ENCODE measurements at places on chromosomes 12 and 14.

DNA sequence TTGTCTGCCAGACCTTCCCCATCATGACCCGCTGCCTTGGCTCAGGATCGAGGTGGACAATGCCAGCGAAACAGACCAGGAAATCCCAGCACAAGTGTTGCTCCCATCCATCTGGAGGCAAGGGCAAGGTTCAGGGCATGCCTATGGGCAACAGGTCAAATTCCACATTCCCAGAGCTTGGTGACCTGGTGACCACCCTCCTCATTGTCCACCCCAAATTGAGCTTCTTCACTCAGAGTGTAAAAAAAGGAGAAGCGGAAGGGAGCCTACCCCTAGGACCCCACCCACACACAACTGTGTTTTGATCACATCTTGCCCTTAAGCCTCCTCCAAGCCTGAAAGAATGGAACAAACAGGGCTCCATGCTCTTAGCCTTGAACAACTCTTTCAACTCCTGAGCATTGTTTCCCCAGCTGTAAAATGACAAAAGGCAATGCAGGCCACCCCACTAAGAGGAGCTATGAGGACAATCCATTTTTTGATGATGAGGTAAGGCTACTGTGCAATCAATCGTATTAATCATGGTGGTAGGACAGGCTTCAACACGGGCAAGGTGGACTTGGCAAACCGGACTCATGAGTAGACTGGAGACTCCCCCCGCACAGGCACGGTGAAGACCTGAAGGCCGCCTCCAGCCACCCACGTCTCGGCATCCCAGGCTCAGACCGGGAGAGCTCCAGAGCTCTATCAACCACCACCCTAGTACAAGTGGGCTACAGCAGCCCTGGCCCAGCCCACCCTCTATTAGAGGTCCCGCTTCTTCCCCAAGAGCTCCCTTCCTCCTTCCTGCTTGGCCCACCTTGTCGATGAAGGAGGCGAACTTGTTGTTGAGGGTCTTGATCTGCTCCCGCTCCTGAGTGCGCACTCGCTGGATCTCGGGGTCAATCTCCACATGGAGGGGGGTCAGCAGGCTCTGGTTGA is 866 bp downstream of the KRT79 start:
- DNase-seq = no peak

DNA sequence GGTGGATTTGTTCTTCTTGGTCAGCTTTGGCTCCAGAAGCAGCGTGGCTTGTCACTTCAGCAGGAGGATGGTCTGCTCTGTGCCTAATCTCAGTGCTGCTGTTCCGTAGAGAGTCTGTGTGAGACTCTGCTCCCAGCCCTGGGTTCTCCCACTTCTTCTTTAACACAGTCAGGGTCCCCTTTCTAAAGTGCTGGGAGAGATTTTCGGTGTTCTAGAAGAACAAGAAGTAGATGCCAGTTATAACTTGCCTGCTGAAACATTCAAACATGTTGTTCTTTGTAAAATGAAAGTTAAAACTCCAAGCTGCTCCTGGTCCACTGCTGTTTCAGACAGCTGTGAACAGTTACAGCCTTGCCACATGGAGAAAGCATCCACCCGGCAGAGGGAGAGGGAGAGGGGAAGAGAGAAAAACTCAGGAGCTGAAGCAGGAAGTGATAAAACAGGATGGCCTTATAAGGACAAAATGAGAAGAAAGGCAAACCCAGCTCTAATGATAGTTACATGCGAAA is 55.2 kb upstream of the CERS5 start:
- DNase-seq = no peak

- DNase-seq = no peak
Measured at GRCh38 chr14:76331328-76332011, 44.5 kb upstream of the ESRRB start.

GRCh38 chr12:64170024-64170423 is 52.1 kb downstream of the KICS2 start:
- no peak for DNase-seq

DNA sequence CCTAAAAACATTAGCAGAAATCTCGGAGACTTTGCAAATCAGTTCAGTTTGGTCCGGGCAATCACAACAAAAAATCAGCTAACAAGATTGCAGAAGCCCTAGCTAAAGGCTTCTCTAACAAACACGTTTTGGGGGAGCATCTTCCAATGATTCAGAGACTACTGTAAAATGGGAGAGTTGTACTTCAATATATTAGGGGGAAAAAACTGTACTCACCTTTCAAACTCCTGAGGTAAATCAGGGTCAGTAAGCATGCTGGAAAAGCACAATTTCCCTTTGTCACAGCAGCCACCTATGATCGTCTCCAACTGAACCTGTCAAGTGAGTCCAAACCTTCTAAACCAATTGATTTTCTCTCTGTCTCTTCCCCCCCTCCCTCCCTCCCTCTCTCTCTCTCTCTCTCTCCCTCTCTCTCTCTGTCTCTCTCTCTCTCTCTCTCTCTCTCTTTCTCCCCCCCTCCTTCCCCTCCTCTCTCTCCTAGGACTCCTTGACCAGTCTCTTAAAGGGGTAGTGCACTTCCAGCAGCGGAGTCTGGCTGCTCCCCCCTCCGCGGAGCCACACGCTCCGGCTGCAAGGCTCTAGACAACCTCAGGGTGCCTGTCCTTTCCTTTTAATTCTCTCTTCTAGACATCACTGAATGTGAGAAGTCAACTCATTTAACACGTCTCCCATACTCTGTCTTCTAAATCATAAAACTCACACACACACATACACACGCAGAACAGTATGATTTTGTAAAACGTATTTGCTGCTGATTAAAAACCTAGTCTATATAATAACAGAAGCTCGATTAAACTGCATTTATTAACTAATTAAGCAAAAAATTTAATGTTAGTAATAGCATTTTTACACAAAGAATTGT is at the start of gene SOX5:
Gene SOX5, minus strand, starts transcription at position 323 of the 862 bp plus-strand sequence. Its CDS starts 69 bp downstream, at position 254.
- no peak for DNase-seq

DNA sequence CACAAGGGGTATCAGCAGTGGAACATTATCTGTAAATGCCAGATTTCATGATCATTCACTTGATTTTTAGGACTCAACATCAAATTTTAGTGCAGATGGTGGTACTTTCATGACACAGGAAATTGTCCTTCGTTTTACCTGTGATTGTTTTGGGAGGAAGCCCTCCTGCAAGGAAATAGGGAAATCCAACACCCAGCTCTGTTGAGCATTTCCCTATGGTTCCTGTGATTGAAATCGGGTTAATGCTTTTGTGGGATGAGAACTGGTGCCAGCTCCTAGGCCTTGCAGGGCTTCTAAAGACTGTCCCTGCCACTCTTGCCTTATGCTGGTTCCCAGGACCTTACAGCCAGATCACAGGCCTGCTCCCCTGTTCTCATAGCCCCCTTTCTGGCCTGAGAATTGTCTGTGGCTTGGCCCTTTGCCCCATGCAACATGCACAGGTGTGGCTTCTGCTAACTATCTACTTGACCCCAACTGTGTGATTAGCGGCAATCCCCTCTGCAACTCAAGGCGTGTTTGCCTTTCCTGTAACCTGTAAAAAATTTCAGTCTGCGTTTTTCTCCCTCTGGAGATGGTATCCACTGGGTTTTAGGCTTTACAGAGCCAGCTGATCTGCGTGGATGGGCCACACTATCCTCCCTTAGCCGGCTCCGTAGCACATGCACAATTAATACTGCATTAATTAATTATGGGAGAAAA is 112.5 kb downstream of the ETV6 start:
- no peak for DNase-seq

- DNase-seq = no peak
Measured at GRCh38 chr12:58745348-58746125, 174.8 kb downstream of the LRIG3 start.

- no peak for DNase-seq
Measured at GRCh38 chr12:9361879-9362326, 153.7 kb upstream of the PZP start.

- DNase-seq = no peak
Measured at GRCh38 chr12:28811457-28811856, 337.6 kb upstream of the FAR2 start.

- no peak for DNase-seq
Measured at GRCh38 chr14:68714991-68715924, 77.6 kb downstream of the ZFP36L1 start.

DNA sequence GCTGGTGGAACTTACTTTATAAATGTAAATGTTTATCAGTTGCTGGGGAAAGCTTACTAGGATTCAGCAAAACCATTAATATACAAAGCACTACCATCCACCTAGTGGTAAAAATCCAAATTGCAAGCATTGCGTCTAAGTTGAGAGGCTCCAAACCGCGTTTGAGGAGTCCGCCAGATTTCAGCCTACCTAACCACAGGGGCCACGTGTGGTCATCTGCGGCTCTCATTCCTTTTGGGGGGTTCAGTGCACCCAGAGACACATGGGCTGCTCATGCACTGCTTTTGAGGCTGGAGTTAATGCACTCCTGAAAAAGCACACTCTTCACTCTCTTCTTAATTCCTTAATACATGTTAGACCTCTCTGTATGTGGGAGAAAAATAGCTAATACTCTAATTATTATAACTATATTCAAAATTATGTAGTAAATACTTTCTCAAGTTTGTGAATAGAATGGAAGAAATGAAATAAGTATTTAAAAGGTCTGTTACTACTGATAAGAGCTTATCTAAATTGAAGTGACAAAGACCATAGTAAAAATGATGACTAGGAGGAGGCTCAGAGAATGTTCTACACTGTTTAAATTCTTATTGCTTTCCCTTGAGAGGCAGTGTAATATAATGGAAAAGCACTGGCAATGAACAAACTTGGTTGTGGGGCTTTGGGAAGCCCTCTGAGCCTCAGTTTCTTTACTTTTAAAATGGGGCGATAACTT is 41.4 kb upstream of the MANSC4 start:
- no peak for DNase-seq

DNA sequence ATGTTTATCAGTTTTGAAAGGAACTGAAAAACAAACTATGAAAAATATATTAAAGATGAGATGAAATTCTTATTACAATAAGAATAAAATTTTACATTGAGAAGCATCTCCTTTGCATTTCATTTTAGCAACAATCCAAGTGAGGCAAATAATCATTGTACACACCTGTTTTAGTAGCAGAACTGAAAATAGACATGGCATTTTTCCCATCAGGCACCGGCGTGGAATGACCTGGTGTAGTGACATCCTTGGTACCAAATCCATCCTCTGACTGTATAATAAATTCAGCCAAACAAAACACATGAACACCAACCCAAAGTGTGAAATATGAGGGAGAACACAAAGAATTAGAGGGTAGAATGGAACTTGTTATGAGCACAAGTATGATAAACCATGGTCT is 271.4 kb downstream of the MED13L start:
- no peak for DNase-seq

GRCh38 chr12:45725631-45726602 is 3.6 kb upstream of the ARID2 start:
- DNase-seq = no peak

DNA sequence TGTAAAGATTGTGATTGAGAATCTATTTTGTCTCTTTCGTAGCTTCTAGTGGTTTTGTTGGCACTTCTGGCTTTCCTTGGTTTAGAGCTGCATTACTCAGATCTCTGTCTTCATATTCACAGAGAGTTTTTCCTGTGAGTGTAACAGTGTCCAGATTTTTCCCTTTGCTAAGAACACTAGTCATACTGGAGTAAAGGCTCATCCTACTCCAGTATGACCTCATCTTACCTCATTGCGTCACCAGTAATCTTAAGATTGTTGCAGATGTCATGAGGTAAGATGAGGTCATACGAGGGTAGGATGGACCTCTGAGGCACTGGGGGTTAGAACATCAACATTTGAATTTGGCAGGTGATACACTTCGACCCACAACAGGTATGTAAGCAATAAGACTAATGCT is 461.2 kb downstream of the FLRT2 start:
- no peak for DNase-seq

DNA sequence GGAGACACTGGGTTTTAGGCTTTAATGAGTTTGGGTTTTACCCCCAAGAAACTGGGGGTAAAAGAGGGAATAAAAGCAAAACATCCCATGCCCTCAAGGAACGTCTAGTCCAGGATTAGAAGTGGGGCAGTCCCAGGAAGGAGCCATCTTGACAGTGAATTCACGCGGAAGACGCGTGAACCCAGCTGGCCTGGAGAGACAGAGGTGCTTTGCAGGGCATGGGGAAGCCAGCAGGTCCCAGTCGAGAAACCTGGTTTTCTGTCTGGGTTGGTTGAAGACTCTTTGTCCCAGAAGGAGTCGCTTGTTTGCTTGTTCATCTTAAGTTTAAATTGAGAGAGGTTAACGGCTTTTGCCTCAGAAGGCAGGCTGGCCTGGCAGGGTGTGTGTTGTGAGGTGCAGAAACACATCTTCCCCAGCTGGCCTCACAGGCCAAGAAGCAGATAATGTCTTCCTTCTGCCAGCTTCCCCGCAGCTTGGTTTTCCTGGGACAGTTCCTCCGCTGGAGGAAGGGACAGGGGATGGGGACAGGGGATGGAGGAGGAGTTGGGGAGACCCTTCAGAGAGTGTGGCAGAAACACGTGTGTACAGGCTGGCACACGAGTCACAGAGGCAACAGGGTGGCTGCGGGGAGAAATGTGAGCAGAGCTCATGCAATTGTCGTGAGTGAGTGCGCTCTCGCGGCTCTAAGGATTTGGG is 18.5 kb upstream of the CD9 start:
- no peak for DNase-seq

DNA sequence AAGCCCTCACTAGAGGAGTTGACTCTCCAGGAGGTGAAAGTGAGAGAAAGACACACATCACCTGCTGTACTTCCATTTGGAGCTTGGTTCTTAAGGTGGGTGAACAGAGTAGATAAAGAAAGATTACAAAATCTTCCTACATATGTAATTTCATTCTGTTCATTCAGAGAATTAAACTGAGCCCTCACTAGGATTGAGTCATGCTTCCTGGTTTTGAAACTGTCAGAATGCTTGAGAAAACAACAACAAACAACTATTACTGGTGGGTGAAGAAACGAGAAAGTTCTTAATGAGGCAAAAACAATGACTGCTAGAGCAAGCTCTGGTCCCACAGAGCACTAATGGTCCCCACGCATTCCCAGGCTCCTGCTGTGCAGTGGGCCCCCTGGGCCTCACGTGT is 841.7 kb downstream of the VRK1 start:
- DNase-seq = no peak

- no peak for DNase-seq
Measured at GRCh38 chr12:53223389-53224060, 8.5 kb downstream of the RARG start.

DNA sequence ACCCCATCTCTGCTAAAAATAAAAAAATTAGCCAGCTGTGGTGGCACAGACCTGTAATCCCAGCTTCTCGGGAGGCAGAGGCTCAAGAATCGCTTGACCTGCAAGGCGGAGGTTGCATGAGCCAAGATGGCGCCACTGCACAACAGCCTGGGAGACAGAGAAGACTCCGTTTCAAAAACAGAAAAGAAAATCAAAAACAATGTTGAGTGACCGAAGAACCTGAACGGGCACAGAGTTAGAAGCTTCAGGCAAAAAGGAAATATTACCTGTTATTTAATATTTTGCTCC is 3.5 kb downstream of the GLT1D1 start:
- DNase-seq = no peak

- no peak for DNase-seq
Measured at GRCh38 chr12:77592836-77593235, 237.9 kb upstream of the NAV3 start.

GRCh38 chr12:93042283-93042682 is 113.2 kb upstream of the EEA1 start:
- DNase-seq = no peak

- no peak for DNase-seq
Measured at GRCh38 chr14:24674204-24674970, 40.4 kb upstream of the GZMB start.

All from stimulated activated CD8-positive, alpha-beta memory T cell treated with anti-CD3 and anti-CD28 coated beads, Interleukin-15, amount 100 ng/mL, for 1 hour (primary cell).